Stimulated activated CD4-positive, alpha-beta T cell treated with anti-CD3 and anti-CD28 coated beads, TNF-alpha, amount 100 ng/mL, for 48 hours (primary cell): ENCODE measurements at places on chromosomes 12 and 14.

GRCh38 chr14:104100171-104101085 is 14.9 kb downstream of the ASPG start:
- DNase-seq, result no peak

- no peak for DNase-seq
These were observed 424.2 kb downstream of the RERGL start for GRCh38 chr12:17665839-17666238.

- no peak for DNase-seq
These were observed 59.1 kb upstream of the TMEM263 start for GRCh38 chr12:106896603-106897002.

DNA sequence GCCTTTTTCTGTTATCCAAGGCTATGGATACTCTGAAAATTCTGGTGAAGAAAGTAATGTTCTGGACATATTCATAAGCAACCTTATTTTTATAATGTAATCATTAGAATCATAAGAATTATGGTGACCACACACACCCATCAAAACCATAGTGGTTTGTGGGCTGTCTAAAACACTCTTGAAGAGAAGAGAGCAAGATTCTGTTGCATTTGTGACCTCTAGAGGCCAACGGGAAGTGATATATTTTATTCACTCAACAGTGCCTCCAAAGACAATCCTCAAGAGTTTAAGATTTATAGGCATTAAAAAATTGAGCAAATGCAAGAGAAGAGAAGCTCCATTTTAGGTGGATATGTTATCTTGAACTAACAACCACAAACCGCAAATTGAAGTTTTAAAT is 68.5 kb upstream of the LGR5 start:
- DNase-seq, result no peak

- DNase-seq, result no peak
These were observed 163.7 kb downstream of the BMP4 start for GRCh38 chr14:53792909-53793308.

GRCh38 chr12:124709722-124710687 is 142.6 kb upstream of the NCOR2 start:
- DNase-seq, result no peak

DNA sequence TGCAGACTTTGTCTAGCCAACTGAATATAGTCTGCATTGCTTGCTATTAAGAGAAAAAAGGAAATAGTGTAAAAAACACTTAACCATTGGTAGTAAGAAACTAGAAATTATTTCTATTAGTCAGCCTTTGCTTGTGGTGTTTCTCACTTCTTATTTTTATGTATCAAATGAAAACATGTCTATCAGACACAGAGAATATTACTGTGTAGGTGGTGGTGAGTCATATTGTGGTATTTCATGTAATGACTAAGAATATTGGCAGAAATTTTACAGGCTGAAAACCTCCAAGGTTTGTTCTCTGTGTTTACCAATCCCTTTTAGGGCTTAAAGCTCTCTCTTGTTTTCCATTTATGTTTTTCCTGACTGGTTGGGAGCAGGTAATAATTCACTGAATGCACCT is 87.2 kb downstream of the DAAM1 start:
- DNase-seq, result no peak

- DNase-seq, result no peak
These were observed 77.6 kb upstream of the PARP11 start for GRCh38 chr12:3950714-3951320.

GRCh38 chr14:69863083-69863482 is 16.1 kb upstream of the SMOC1 start:
- no peak for DNase-seq

GRCh38 chr14:55803873-55804553 is 224.0 kb downstream of the KTN1 start:
- DNase-seq, result no peak

DNA sequence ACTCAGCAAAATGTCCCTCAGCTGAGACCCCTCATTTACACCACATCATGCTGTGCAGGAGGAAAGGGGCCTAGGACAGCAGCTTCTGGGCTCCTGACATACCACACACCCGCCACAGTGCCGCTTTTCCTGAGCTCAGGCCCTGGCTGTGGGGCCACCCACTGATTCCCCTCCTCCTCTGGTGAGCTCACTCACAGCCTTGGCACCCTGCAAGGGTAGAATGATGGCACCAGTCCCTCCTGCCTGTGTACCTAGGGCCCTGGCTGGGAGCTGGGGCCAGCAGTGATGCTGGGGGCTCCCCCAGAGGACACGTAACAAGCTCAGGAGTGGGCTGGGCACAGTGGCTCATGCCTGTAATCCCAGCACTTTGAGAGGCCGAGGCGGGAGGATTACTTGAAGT is 44.4 kb downstream of the PLEKHD1 start:
- no peak for DNase-seq

DNA sequence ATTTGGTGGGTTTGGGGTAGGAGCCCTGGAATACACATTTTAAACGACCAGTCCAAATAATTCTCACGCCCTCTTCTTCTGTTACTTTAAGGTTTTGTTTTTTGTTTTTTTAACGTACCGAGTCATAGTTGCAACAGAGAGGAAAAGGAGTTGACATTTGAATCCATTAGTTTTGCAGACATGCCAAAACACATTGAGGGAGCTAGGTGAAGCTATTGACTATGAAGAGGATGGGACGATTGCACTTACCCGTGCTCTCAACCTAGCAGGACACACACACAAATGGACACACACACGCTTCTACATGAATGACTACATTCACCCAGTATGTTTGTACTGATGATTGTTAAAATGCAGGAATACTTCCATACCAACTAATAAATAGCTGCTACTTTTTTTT is 54.3 kb upstream of the CIT start:
- DNase-seq, result no peak

GRCh38 chr14:67618617-67619063 is 1.1 kb upstream of the ARG2 start:
- no peak for DNase-seq

- no peak for DNase-seq
These were observed 410.0 kb upstream of the CCDC196 start for GRCh38 chr14:66076176-66076575.

- DNase-seq, result no peak
These were observed 42.1 kb upstream of the CTDSP2 start for GRCh38 chr12:57888409-57889157.

- no peak for DNase-seq
These were observed 159.5 kb upstream of the NRXN3 start for GRCh38 chr14:78010688-78011087.

- no peak for DNase-seq
These were observed 290.9 kb downstream of the BTG1 start for GRCh38 chr12:91854725-91855124.

GRCh38 chr12:89817501-89818226 is 109.0 kb upstream of the ATP2B1 start:
- DNase-seq, result no peak

DNA sequence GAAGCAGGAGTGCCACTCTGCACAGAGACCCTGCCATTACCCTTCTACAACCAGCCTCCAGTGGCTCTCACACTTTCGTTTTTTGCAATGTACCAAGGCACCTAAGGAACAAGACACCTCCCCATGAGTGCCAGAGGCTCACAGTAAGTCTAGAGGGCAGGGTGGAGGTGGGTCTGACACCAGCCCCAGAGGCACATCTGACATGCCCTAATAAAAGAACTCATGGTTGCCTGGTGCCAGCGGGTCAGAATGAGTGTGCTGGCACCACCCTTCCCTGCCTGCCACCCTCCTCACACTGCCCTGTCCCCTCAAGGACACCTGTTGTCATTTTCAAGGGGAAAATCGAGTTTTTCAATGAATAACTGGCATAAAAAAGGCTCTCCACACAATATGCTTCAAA is 161.2 kb downstream of the FOXN3 start:
- DNase-seq, result no peak

DNA sequence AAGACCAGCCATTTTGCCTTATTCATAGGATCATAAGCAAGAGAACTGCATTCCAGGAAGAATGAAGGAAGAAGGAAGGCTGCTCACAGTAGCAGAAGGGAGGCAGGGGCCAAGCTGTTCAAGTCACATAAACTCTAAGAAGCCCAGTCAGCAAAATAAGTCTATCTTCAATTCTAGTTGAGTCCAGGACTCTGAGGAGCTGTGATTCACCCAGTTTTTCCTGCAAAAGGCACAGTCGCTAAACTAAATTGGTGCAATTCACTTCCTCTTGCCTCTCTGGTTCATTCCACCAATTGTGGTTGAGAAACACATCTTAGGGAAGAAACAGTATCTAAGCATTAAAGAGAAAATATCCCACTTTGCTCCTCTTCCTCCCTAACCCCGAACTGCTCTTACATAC is 9.8 kb downstream of the ZNF641 start:
- DNase-seq, result no peak
